ENCODE measurements at places on chromosomes 4 and X. TPM values are rescaled to one million over a fixed set of nuclear protein-coding genes. Genes with fewer than 3 reads are reported as not detected.

ERAS gene
- polyA plus RNA-seq: 0.26 TPM

EVC gene
- 32.0 TPM for polyA plus RNA-seq

TEX13C gene
- not detected for polyA plus RNA-seq

FOXR2 gene
- polyA plus RNA-seq: not detected

PHF8 gene
- polyA plus RNA-seq: 29.6 TPM

NEIL3 gene
- polyA plus RNA-seq: 4.8 TPM

TCEAL6 gene
- not detected for polyA plus RNA-seq

RAB41 gene
- 1.3 TPM for polyA plus RNA-seq

SHOX gene
- polyA plus RNA-seq: 0.11 TPM

CYTL1 gene
- 23.1 TPM for polyA plus RNA-seq

OPRPN gene
- not detected for polyA plus RNA-seq

ZCCHC13 gene
- not detected for polyA plus RNA-seq

ZNF41 gene
- polyA plus RNA-seq: 14.2 TPM

NIPAL1 gene
- polyA plus RNA-seq: 3.8 TPM

Measured in left lung (tissue), 14 donors.